ENCODE measurements at places on chromosomes 6 and 20. TPM values are rescaled to one million over a fixed set of nuclear protein-coding genes. Genes with fewer than 3 reads are reported as not detected.
A peak's percentile ranks its signal among the peaks of the same experiment; 100 is the strongest.

GRCh38 chr6:111750753-111751673 is 122.2 kb downstream of the FYN start:
- peaks cover 67% of the 10 kb centered on the region for H3K4me1 ChIP-seq
- peak overlapping the region; percentile 87 for H3K27ac ChIP-seq

Gene EPHA7
- 9.6 TPM for total RNA-seq

Gene HLA-DOB
- total RNA-seq, result 0.46 TPM

Gene KCNQ5
- 2.0 TPM for total RNA-seq

GRCh38 chr6:24831771-24832716 is 33.3 kb upstream of the ARMH2 start:
- no peaks in the 10 kb centered on the region for H3K27me3 ChIP-seq
- no peak for DNase-seq
- no peak overlapping the region for H3K4me3 ChIP-seq
- no peaks in the 10 kb centered on the region for H3K36me3 ChIP-seq

Gene GSTA2
- 0.14 TPM for total RNA-seq

DNA sequence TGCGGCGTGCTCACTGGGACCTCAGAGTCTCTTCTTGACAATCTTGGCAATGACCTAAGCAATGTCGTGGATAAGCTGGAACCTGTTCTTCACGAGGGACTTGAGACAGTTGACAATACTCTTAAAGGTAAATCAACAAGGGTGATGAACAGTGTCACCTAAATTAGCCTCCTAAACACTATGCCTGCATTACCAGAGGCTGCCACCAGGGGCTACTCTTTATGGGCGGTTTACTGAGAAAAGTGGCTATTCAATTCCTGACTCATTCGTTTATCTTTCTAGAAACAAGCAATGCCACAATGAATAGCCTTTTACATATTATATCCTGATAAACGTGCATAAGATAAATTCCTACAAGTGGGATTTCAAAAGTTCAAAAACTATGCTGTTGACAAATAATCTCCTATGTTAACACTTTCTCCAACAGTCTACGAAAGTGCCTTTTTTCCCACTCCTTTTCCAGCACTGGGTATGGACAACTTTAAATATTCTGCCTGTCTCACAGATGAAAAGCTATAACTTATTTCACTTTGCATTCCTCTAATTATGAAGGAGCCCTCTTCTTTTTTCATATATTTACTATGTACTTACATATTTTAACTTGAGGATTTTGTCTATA is 1.3 kb downstream of the BPIFA2 start:
- peaks cover 7% of the 10 kb centered on the region for H3K36me3 ChIP-seq
- no peak overlapping the region for H3K4me3 ChIP-seq
- DNase-seq, result peak; percentile 70
- H3K27me3 ChIP-seq, result peaks cover 10% of the 10 kb centered on the region
- no peak overlapping the region for H3K27ac ChIP-seq
- no peaks in the 10 kb centered on the region for H3K4me1 ChIP-seq

DNA sequence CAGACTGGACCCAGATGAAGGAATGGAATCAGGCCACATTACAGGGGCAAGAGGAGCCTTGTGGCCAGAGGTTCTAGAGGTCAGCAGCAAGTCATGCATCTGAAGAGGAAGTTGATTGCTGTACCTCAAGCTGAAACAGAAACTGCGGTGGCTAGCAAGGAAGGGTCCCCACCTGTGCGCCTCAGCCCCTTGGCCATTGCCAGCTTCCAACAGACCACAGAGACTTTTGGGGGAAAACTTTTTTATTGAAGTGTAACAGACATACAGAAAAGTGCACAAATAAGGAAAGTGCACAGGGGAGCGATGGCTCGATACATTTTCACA is 26.8 kb upstream of the SLC9A8 start:
- peaks cover 11% of the 10 kb centered on the region for H3K4me1 ChIP-seq
- H3K27ac ChIP-seq, result no peak overlapping the region
- no peaks in the 10 kb centered on the region for H3K27me3 ChIP-seq
- H3K36me3 ChIP-seq, result no peaks in the 10 kb centered on the region
- DNase-seq, result no peak

Gene RIPPLY2
- 2.1 TPM for total RNA-seq
